ENCODE measurements at places on chromosomes 7 and 10.

DNA sequence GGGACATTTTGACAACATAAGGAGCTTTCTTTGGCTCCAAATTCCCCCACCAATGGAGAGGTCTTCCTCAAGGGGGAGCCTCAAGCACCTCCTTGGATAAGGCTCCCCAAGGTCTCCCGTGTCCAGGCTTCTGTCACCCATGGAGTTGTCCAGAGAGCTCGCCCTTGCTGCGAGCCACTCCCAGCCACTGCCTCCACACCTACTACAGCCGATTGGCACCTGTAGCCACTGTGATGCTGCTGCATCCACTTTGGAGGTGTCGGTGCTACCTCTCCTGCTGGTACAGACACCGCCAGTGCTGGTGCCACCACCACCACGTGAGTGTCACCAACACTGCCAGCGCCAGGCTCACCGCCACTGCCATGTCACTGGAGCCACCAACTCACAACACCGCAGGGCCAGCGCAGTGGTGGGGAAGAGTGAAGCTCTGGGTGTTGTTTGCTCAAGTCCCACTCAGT lies 22.1 kb upstream of the ENO4 start:
- no peak for DNase-seq

GRCh38 chr7:8444468-8444769 lies 11.0 kb downstream of the NXPH1 start:
- no peak for DNase-seq

DNA sequence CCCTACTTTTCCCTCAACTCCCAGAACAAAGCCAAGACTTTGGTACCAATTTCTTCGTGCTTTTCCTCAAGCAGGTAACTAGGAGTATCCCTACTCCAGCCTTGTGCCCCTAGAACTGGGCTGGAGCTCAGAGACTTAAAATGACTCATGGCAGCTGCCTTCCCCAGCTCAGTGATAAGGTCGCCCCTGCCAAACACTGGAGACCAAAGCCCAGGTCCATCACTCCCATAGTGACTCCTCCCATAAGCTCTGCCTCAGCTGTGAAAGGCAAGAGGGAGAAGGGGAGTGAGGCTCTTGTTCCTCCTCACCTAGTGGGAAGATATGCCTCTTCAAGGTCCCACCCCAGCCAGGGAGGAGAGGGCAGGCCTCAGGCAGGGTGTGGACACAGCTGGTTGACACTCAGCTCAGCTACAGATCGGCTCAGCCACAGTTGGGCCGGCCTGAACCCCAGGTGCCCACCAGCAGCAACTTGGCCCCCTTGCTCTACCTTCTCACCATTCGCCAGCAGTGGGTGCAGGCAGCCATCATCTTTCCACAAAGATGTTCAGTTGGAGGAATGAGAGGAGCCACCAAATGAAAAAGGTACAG lies 13.8 kb upstream of the CYREN start:
- DNase-seq = no peak

- DNase-seq = no peak
These were observed 24.2 kb upstream of the RASSF4 start for GRCh38 chr10:44935201-44935965.

DNA sequence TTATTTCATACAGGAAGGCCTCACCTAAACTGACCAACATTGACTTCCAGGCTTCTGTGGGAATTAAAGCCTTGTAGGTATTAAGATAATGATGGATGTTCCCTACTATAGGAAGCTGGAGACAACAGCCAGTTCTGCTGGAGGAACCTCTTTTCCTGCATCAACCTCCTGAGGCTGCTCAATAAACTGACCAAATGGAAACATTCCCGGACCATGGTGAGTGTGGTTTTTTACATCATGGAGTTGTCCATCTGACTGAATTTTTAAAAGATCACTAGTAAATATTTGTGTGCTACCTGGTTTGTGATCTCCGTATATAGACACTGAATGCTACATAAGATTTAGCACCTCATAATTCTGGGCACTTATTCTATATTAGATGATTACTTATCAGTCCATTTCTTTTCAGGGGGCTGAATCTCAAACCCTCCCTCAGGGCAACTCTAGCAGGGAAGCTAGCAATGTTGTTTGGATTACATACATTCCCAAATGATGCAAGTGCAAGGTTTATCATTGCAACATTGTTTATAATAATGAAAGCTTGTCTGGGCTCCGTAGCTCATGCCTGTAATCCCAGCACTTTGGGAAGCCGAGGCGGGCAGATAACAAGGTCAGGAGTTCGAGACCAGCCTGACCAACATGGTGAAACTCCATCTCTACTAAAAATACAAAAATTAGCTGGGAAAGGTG lies 21.5 kb upstream of the SMKR1 start:
- no peak for DNase-seq

DNA sequence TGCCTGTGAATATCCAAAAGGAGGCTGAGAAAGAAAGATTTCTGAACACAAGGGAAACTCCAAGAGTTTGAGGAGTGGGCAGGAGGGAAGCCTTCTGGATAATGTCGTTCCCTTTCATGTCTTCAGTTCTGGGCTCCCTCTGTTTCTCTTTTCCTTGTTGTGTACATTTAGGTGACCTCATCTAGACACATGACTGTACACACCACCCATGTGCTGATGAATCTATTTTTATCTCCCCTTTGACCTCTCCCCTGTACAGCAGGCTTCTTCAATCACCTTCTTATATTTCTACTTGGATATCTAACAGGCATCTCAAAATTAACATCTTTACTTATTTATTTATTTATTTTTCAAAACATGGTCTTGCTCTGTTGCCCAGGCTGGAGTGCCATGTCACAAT lies 363.1 kb downstream of the GATA3 start:
- DNase-seq = no peak

GRCh38 chr10:117987244-117987909 lies 59.4 kb downstream of the RAB11FIP2 start:
- DNase-seq = no peak

DNA sequence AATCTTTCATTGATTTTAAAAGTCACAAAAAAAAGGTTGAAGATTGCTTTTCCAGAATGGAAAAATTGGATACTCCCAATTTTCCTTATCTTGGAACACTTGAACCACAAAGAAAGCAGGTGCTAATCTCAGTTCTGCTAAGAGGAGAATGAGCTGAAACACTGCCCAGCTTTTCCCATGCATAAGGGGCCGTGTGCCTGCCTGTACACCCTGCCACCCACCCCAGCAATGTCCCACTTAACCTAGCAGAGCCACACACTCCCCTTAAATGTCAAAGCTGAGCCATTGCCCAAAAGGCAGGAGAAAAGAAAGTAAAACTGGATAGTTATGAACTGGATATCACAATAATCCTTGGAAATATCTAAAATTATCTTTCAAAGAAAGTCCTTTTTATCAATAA lies 13.4 kb downstream of the PDE1C start:
- no peak for DNase-seq

DNA sequence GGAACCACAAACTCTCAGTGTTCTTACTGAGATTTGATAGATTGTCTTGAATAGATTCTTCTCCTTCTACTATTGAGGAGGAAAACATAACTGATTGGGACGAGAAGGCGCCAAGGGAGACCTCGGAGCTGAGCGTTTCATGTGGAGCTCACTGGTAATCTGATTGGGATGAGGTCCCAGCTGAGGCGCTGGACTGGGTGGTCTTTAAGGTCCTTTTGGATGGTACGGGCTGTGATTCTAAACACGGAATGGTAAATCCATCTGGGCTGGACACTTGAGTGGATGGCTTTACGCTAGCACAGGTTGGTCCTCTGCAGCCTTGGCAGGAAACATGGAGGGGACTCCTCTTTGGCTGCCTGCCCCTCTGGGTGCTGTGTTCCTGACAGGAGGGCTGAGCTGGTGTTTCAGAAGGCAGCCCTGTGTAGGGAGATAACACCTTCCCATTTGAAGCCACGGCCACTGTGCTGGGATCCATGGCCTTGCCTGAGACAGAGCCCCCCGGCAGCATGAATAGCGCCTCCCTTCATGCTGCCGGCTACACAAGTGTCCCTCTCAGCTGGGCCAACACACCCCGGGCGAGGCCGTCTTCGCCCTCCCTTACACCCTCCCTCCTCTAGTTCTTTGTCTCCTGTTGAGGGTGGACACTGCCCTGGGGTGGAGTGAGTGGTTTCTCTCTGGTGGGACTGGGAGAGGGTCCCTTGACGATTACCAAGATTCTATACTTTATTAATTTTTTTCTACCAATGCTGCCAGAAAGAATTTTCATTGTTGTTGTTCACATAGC lies 203.2 kb upstream of the SHH start:
- DNase-seq = no peak

DNA sequence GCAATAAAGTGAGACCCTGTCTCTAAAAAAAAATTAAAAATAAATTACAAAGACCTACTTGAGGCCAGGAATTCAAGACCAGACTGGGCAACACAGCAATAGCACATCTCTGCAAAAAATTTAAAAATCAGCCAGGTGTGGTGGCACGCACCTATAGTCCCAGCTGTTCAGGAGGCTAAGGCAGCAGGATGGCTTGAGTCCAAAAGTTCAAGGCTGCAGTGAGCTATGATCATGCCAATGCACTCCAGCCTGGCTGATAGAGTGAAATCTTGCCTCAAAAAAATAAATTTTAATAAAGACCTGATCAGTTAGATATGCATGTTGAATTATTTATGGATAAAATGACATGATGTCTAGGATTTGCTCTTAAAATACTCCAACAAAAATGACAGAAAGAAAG lies 34.9 kb downstream of the P4HA1 start:
- DNase-seq = no peak

DNA sequence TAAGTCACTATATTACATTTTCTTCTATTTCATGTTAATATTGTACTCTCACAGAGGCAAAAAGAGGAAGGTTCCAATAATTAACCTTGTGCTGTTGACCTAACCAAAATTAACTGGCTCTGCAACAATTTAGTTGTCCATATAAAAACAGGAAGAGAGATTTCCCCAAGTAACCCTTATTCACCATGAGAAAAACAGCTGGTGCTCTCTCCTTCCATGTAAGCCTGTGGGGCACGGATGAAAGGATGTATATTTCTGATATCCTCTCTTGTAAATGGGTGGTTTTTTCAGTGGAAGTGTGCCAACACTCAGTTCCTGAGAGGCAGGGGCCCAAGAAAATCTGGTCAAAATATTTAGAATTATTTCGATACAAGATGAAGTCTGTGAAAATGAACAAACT lies 358.1 kb downstream of the CRPPA start:
- DNase-seq = no peak

DNA sequence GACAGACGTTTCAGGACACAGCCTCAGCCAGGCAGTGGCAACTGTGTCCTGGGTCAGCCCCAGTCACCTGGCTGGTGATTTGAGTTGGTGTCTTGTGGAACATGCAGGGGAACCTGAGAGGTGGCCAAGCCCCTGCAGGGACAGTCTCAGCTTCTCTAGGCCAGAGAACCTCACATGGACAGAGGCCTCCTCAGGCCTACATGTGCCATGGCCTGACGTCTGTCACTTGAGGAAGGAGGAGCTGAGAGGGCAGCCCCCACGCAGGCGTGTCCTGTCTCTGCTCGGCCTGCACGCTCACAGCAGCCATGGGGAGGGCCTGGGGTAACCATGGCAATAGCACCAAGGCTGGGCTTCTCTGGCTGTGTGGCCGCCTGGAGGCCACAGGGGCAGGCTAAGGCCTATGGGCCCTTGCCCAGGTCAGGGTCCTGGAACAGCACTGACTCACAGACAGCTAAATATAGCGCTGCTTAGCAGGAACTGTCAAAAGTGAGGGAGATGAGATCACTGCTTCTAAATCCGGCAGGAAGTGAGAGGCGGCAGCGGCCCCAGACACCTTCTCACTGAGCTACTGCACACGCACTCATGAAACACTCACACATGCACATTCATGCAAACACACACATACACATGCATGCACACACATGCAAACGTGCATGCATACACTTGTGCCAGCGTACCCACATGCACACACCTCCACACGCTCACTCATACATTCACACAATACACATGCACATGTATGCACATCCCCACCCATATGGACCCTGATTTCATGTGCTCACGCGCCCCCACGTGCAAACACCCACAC lies 57.0 kb downstream of the YKT6 start:
- DNase-seq = no peak

DNA sequence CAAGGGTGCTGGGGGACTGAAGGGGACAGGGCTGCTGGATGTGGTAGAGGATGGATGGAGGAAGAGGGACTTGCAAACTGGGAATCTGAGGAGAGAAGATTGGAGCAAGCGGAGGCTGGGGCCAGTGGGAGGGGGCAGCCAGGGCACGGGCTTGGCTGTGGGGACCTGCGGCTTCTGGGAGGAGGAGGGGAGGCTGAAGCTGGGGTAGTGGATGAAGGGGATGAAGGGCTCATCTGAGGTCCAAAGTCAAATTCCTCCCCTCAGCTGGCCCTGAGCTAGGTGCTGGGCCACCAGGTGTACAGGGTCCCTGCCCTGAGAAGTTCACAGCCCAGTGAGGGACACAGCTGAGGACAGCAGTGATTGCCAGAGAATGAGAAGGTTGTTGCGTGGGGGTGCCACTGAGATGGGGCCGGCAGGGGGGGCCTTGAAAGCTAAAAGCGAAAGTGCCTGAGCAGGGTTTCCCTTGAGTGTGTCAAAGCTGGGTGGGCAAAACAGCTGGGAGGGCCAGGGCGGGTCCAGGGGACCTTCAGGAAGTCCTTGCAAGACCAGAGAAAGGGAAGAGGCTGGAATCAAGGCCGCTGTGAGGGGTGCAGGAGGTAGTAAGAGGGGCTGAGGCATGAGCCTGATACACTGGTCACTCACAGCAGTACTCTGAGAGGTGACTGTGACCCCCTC lies 75.2 kb downstream of the MYL10 start:
- peak; percentile 53 for DNase-seq

GRCh38 chr7:2736411-2736914 lies 48.5 kb downstream of the AMZ1 start:
- peak; percentile 68 for DNase-seq

DNA sequence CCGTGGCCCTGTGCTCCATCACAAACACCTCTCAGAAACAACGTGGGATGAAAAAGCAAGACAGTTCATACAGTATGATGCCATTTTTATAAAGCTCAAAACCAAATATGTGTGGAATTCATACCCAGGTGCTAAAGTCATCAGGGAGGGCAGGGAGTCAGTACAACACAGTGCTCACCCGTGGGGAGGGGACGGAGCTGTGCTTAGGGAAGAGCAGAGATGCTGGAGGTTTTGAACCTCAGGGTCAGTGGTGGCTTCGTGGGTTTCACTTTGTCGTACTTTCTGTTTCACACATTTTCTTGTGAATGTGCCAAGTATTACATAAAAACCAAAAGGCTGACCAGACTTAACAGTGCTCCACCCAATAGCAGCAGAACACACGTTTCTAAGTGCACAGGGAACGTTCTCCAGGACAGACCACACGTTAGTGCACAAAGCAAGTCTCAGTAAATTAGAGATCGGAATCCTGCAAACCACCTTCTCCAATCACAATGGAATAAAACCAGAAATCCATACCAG lies 21.2 kb downstream of the ZMIZ2 start:
- DNase-seq = no peak

- DNase-seq = no peak
These were observed 19.3 kb downstream of the FOXI2 start for GRCh38 chr10:127756264-127756663.

- no peak for DNase-seq
These were observed 37.6 kb downstream of the ENTPD1 start for GRCh38 chr10:95793401-95794045.

DNA sequence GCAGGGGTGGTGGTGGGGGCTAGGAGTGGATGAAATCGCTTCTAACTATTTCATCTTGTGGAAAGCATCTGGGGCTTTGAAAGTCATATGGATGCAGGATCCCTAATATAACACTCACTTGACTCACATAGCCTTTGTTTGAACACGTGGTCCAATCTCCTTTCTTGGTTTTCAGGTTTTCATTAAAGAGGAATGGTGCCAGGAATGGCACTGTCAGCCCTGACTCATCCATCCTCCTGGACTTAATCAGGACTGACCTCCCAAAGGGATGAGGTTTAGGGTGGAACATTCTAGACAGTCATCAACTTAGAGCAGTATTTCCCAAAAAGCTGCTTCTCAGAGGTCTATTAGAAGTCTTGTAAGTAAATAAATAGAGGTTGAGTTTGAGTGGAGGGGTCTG lies 162.0 kb upstream of the PLXNA4 start:
- no peak for DNase-seq

All from chondrocyte (in vitro differentiated cells).